ENCODE measurements at places on chromosomes 5 and 9. TPM values are rescaled to one million over a fixed set of nuclear protein-coding genes. Genes with fewer than 3 reads are reported as not detected.
A peak's percentile ranks its signal among the peaks of the same experiment; 100 is the strongest.

GRCh38 chr5:51188001-51188591 lies 195.2 kb upstream of the ISL1 start:
- no peak for DNase-seq

- no peak for DNase-seq
These were observed 30.1 kb upstream of the CFAP157 start for GRCh38 chr9:127676638-127677037.

PTGDS gene
- 0.54 TPM for total RNA-seq

DNA sequence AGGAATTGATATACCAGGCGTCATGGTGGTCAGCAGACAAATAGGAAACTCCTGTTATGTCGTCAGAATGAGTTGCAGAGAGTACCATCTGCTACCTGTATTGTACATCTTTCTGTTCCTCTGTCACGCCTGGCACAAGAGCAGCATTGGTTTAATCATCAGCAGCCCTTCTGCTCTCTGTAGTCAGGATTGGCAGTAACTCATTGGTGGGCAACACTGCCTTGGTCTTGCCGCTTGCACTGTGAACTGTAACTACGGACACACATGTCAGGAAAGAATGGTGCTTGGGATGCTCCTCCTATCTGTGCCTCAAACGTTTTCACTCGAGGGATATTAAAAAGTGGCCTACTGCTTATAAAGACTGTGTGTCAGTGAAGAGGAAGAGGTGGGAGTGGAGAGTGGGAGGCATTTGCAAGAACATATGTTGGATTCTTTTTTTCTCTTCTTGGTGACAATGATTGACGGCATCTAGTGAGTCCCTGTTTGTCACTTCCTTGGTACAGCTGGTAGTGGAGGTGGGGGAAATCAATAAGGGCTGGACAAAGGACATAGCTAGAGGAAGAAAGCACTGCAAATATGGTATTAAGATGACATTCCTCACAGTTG lies 76.6 kb downstream of the F2RL2 start:
- DNase-seq, result no peak

DNA sequence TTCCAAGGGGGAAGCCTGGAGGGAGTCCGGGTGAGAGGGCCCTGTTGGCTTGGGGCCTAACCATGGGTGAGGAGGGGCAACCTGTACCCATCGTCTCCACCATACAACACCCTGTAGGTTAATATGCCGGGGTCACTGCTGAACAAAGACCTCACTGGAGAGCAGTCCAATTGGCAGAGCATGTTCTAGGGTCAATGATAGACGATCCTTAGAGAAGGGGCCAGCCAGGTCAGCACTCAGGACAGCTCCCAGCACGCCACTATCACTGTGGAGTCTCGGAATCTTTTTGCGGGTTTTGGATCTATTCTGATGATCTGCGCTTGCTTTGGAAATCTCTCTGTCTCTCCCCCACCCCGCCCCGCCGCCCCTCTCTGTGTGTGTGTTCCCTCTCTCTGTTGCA lies 218.4 kb upstream of the MVB12B start:
- peak; percentile 12 for DNase-seq

- no peak for DNase-seq
These were observed 85.2 kb upstream of the ALDH1A1 start for GRCh38 chr9:73038089-73038509.

- no peak for DNase-seq
These were observed 7.0 kb upstream of the GDNF start for GRCh38 chr5:37846786-37847310.

- DNase-seq, result no peak
These were observed 176.3 kb upstream of the PTGER4 start for GRCh38 chr5:40503439-40503838.

CNTNAP3 gene
- total RNA-seq, result 23.7 TPM

- no peak for DNase-seq
These were observed 224.2 kb upstream of the DAP start for GRCh38 chr5:10985091-10985720.

- no peak for DNase-seq
These were observed 45.3 kb downstream of the WDR70 start for GRCh38 chr5:37424441-37424840.

HAVCR2 gene
- 0.17 TPM for total RNA-seq

DNA sequence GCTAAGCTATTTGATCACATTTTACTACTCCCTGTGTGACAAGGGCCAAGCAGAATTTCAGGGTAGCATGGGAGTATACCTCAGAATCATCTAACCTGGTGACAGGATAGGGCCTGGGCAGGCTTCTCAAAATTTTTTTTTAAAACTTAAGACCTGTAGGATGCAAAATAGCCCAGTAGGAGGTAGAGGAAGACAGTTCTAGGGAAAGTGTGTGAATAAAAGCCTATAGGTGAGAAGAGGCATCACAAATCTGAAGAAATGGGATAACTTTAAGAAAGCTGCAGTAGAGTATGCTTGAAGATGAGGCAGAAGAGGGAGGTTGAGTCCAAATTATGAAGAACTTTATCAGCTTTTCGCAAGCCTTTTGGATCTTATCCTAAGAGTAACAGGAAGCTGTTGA lies 32.3 kb downstream of the CNTRL start:
- DNase-seq, result peak; percentile 39

DNA sequence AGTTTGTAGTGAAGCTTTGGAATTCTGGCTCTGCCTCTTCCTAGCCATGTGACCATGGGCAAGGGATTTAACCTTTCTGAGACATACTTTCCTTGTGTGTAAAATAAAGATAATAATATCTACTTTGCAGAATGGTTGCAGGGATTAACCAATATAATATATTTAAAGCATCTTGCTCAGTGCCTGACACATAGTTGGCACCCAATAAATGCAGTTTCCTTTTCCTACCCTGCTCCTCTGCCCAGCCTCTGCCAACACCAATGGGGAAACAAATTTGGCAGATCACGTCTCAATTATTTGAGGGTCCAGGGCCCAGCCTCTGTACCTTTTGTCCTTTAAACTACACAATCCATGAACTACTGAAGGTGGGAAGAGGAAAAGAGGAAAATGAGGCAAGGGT lies 91.1 kb downstream of the NRG2 start:
- DNase-seq, result no peak

DMRT3 gene
- not detected for total RNA-seq

DNA sequence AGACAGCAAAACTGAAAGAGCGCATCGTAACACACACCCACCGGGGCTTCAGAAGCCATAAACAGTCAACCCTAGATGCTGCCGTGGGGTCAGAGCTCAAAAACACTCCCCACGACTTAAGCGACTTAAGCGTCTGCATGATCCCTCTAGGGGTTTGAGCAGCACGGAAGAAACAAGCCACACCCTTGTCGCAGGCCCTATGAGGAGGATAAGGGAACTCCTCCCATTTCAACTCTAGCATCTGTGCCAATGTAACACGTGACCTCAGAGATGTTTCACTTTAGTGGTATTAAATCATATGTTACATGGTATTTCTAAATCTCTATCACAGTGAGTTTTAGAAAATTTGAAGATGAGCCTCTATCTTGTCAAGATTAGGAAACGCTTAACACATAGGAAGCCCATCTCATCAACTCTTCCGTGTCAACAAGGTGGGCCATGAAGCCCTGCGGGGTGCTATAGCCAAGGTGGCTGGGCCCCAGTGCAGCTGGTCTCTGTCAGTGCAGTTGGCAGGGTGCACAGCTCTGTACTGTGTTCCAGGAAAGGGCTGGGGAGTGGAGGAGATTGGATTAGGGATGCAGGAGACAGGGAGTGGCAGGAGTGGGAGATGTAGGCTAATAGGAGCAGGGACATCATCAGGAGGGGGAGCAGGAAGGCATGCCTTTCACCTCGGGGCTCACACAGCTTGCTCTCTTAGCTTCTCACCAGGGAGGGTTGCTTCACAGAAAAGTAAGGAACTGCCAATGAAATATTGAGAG lies 33.1 kb downstream of the ZCCHC9 start:
- no peak for DNase-seq

DNA sequence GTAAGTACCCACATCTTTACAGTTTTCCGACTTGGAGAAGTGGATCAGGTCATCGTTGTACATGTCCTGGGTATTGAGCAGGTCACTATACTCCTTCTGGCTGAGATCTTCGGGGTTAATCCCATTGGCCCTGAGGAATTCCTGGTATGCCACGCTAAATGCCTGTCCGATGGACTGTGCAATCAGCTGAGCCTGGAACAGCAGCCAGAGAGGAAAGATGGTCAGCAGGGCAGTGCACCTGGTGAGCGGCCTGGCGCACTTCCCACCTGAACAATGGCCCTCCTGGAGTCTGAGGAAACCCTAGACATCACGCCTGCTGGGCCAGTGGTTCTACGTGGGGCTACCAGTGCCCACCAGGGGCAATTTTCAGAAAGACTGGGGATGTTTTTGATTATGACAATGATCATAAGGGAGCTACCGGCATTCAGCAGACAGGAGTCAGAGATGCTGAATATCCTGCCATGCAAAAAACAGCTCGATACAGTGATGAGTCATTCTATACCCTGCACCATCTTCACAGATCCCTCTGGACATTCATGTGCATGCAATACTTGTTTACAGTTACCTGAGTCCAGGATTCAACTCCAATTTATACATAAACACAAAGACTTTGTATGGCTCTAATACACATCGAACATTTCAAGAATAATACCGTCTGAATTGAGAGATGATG lies 127.2 kb downstream of the ENTREP1 start:
- no peak for DNase-seq

DNA sequence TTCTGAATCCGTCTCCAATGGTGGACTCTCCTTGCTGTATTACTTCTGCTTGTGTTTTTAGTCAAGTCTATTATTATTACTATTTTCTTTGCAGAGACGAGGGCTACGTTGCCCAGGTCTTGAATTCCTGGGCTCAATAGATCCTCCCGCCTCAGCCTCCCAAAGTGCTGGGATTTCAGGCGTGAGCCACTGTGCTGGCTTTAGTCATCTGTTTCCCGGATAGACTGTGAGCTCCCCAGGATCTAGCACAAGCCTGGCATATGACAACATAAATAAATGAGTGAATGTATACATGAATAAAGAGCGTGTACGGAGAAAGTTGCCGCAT lies 439 bp upstream of the DDX46 start:
- no peak for DNase-seq

DNA sequence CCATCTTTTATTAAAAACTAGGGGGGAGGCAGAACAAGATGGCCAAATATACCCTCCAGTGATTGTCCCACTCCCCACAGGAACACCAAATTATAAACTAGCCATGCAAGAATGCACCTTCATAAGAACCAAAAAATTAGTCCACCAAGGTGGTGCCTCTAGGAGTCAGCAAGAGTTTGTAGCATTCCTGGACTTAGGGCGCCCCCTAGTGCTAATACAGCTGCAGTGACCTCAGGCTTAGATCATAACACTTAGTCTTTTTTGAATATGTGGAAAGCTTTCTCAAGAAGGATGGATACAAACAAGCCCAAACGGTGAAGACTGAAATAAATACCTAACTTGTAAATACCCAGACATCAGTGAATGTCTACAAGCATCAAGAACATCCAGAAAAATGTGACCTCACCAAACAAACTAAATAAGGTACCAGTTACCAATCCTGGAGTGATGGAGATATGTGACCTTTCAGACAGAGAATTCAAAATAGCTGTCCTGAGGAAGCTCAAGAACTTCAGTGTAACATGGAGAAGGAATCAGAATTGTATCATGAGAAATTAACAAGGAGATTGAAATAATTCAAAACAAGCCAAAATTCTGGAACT lies 19.3 kb downstream of the PPIP5K2 start:
- peak; percentile 50 for DNase-seq

- no peak for DNase-seq
These were observed 61.4 kb downstream of the SMIM23 start for GRCh38 chr5:171847026-171847425.

MAMDC2 gene
- 8.3 TPM for total RNA-seq
